ENCODE measurements at places on chromosomes 2 and 18. TPM values are rescaled to one million over a fixed set of nuclear protein-coding genes. Genes with fewer than 3 reads are reported as not detected.
A peak's percentile ranks its signal among the peaks of the same experiment; 100 is the strongest.

GTF2A1L gene
- not detected for total RNA-seq

ATF2 gene
- total RNA-seq: 48.4 TPM

REG1B gene
- not detected for total RNA-seq

MAP2 gene
- total RNA-seq: not detected

MLPH gene
- total RNA-seq: not detected

PNPT1 gene
- 49.5 TPM for total RNA-seq

DNA sequence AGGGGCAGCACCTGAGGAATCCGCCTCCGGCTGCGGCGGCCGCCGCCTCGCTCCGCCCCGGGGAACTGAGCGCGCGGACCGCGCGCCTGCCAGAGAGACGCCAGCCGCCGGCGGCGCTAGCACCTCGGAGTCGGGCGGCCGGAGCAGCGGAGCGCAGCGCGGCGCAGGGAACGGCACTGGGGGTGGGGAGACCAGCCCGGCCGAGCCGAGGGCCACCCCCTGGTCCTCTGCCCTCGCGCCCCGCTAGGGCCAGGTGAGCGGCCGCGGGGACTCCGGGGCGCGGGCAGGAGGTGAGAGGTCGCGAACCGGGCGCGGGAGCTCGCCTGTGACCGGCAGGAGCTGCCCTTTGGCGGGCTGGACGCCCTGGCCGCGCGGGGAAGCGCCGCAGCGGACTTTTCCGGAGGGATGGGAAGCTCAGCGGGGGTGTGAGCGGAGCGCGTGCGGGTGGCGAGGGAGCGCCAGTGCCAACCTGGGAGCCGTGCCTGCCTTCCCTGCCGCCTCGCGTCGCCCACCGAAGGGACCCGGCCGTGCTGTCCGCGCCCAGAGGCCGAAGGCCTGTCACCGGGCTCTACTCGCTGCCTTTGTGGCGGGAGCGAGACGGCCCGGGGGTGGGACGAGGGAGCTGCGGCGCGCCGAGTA, at the start of gene GREB1L:
Gene GREB1L, plus strand, starts transcription at position 92 of the 639 bp plus-strand sequence. CDS start 141,287 bp downstream, outside the sequence.
- H3K27me3 ChIP-seq: peaks cover 49% of the 10 kb centered on the region
- H3K4me1 ChIP-seq: peaks cover 9% of the 10 kb centered on the region
- peak; percentile 38 for DNase-seq
- H3K27ac ChIP-seq: no peak within 1 kb of the TSS
- no peak within 1 kb of the TSS for H3K4me3 ChIP-seq
- no peaks in the 10 kb centered on the region for H3K36me3 ChIP-seq

DNA sequence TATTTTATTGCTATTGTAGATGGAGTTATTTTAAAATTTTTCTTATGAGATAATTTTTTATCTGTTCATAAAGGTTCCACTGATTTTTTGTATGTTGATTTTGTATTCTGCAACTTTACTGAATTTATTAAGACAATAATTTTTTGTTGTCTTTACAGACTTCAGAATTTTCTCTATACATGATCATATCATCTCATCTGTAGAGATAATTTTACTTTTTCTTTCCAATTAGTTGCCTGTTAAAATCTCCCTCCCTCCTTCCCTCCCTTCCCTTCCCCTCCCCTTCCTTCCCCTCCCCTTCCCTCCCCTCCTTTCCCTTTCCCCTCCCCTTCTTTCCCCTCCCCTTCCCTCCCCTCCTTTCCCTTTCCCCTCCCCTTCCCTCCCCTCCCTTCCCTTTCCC, 378.1 kb downstream of the SOCS6 start:
- H3K27me3 ChIP-seq: no peaks in the 10 kb centered on the region
- H3K4me3 ChIP-seq: no peak overlapping the region
- DNase-seq: no peak
- H3K36me3 ChIP-seq: peaks cover 14% of the 10 kb centered on the region
- H3K27ac ChIP-seq: no peak overlapping the region

- no peaks in the 10 kb centered on the region for H3K36me3 ChIP-seq
- DNase-seq: no peak
- H3K4me1 ChIP-seq: peaks cover 40% of the 10 kb centered on the region
Observed at GRCh38 chr2:119694845-119695521, 16.0 kb downstream of the TMEM177 start.

- peaks cover 2% of the 10 kb centered on the region for H3K27me3 ChIP-seq
- no peak overlapping the region for H3K27ac ChIP-seq
- no peak overlapping the region for H3K4me3 ChIP-seq
- peak; percentile 35 for DNase-seq
Observed at GRCh38 chr2:219997341-219997851, 370.0 kb downstream of the SLC4A3 start.

- DNase-seq: peak; percentile 58
- H3K27ac ChIP-seq: peak overlapping the region; percentile 97
- no peaks in the 10 kb centered on the region for H3K27me3 ChIP-seq
- H3K4me1 ChIP-seq: peaks cover 25% of the 10 kb centered on the region
- peak overlapping the region; percentile 95 for H3K4me3 ChIP-seq
Observed at GRCh38 chr2:45610281-45611019, 617 bp downstream of the SRBD1 start.

DNA sequence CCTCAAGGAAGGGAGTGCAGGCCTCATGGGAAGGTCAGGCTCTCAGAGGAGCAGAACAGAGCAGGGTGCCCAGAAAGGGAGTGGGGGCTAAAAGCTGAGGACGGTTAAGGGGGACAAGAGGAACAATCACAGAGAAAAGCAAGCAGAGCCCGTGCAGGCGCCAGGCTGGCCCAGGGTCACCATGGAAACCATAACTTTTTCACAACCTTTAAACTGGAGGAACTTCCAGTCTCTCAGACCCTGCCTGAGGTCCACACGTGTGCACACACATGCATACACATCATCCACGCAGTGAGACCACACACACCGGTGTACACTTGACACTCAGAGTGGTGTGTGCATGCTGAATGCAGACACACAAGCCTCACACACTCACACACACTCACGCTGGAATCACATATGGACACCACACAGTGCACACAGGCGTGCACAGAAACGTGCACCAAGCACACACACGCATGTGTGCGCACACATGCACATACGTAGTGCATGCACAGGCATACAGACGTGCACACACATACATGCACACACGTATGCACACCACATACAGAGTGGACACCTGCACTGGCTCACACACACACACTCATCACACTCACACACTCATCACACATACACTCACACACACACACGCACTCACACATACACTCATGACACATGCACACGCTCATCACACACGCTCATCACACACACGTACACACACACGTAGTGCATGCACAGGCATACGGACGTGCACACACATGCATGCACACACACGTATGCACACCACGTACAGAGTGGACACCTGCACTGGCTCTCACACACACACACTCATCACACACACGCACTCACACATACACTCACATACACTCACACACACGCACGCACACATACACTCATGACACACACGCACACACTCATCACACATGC, 37.2 kb upstream of the SNED1 start:
- H3K36me3 ChIP-seq: no peaks in the 10 kb centered on the region
- no peaks in the 10 kb centered on the region for H3K4me1 ChIP-seq
- no peaks in the 10 kb centered on the region for H3K27me3 ChIP-seq
- no peak for DNase-seq

DNA sequence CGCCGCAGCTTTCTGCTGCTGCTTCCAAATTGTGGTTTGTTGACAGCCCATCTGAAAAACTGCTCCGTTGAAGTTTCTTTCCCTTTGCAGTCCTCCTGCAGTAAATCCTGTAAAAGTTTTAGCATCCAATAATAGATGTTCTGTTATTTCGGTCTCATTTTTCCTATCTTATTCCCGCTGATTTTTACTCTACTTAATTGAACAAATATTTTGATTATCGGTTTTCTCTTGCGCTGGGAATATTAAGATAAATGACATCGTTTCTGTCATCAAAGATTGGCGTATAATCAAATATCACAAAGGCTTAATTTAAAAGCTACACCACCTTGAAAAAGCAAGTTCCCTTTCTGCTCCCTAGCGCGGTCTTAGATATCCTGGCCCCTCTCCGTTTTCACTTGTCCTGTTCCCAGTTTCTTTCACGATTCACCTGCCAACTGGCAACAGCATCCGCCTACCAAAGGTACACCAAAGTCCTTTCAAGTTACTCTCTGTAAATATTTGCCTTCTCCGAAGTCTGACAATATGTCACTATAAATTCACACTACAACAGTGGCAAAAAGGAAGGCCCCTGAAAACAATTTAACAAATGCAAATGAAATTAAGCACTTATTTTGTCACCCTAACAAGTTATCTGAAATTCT, 1.0 kb upstream of the STRN start:
- H3K36me3 ChIP-seq: peaks cover 7% of the 10 kb centered on the region
- no peak for DNase-seq
- H3K27ac ChIP-seq: peak overlapping the region; percentile 98
- peaks cover 19% of the 10 kb centered on the region for H3K4me1 ChIP-seq

DNA sequence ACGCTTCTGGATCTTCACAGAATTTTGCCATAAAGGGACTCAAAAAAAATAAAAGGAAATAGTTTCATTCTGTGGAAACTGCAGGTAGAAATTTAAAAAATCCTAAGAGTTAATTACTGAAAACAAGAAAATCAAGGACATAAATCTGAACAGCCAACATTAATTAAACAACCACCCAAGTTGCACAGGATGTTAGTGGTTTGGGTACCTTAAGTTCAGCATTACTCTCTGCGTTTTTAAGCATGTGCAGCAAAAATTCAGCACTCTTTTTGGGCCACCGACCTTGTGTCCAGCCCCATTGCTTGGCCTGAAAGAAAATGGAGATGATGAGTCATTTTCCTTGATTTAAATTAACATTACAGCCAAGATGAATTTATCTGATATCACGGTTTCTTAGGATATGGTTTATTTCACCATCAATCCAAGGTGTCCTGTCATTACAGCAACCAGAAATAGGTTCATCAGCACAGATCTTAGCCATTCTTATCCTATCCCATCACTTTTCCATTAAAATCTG, 3.3 kb upstream of the C18orf32 start:
- H3K4me1 ChIP-seq: peaks cover 48% of the 10 kb centered on the region
- no peak for DNase-seq
- H3K27me3 ChIP-seq: no peaks in the 10 kb centered on the region
- H3K4me3 ChIP-seq: peak overlapping the region; percentile 94

- H3K27me3 ChIP-seq: peaks cover 19% of the 10 kb centered on the region
- H3K4me3 ChIP-seq: no peak overlapping the region
- H3K4me1 ChIP-seq: peaks cover 2% of the 10 kb centered on the region
Observed at GRCh38 chr2:1738163-1738562, 6.2 kb downstream of the PXDN start.

GRCh38 chr2:232977438-232977971, 35.6 kb downstream of the NGEF start:
- H3K36me3 ChIP-seq: no peaks in the 10 kb centered on the region
- no peak for DNase-seq
- no peak overlapping the region for H3K27ac ChIP-seq
- no peaks in the 10 kb centered on the region for H3K27me3 ChIP-seq
- H3K4me3 ChIP-seq: no peak overlapping the region
- no peaks in the 10 kb centered on the region for H3K4me1 ChIP-seq

DNA sequence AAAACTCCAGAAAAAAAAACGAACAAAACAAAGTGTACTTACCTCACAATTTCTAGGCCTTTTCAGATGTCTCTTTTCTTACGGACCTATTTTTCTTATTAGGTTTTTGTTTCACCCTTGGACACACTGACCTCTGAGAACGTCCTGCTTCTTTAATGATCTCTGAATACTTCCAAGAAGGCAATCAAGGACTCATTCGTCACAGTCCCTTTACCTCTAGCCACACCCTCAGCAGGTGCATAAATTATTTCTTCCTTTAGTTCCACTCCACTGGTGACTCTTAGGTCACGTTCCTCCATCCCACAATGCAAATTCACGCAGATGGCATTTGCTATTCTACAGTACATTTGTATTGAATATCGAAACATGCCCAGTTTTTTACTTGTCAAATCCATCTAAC, 21.9 kb downstream of the PELI1 start:
- no peaks in the 10 kb centered on the region for H3K27me3 ChIP-seq
- no peak overlapping the region for H3K4me3 ChIP-seq
- H3K4me1 ChIP-seq: peaks cover 55% of the 10 kb centered on the region
- DNase-seq: no peak
- no peak overlapping the region for H3K27ac ChIP-seq

GRCh38 chr2:127932199-127932876, 46.6 kb upstream of the AMMECR1L start:
- H3K27ac ChIP-seq: no peak overlapping the region
- no peaks in the 10 kb centered on the region for H3K27me3 ChIP-seq
- DNase-seq: no peak
- peaks cover 3% of the 10 kb centered on the region for H3K4me1 ChIP-seq
- H3K36me3 ChIP-seq: no peaks in the 10 kb centered on the region

DNA sequence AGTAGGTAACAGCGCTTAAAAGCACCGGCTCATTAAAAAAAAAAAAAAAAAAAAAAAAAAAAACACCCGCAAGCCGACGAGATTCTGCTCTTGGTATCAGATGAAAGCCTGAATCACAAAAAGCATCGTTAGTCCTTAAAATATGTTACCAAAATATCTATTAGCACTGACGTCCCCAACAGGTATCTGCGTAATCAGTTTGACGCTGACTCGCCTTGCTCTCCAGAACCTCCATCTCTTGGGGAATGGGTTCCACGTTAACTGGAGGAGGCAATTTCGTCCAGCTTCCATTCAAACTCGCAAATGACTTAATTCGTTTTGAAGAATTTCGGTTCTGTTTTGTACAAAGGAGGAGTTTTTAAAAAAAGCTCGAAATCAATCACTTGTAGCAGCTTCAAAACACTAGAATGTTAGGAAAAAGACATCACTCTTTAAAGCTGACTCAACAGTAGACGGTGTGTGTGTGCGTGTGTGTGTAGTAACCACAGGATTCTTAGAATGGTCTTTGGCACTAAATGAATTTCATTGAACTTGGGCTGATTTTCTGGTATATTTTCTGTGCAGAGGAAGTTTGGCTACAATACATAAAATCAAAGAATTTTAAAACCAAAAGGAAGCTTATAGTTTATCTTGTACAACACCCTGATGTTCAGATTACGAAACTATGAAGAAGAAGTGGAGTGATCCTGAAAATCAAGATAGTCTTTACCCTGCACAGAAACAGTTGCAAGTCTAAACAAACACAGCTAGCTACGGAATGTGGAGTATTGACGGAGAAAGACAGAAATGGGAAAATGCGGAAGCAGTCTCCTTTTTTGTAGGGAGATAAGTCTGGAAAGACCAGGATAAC, 1.1 kb upstream of the PGAP1 start:
- H3K27me3 ChIP-seq: no peaks in the 10 kb centered on the region
- H3K36me3 ChIP-seq: peaks cover 3% of the 10 kb centered on the region
- peak overlapping the region; percentile 90 for H3K4me3 ChIP-seq
- peak overlapping the region; percentile 99 for H3K27ac ChIP-seq

GRCh38 chr2:8851811-8852560, 14.6 kb upstream of the KIDINS220 start:
- H3K4me3 ChIP-seq: no peak overlapping the region
- H3K4me1 ChIP-seq: peaks cover 2% of the 10 kb centered on the region
- no peak for DNase-seq
- H3K27ac ChIP-seq: no peak overlapping the region

DNA sequence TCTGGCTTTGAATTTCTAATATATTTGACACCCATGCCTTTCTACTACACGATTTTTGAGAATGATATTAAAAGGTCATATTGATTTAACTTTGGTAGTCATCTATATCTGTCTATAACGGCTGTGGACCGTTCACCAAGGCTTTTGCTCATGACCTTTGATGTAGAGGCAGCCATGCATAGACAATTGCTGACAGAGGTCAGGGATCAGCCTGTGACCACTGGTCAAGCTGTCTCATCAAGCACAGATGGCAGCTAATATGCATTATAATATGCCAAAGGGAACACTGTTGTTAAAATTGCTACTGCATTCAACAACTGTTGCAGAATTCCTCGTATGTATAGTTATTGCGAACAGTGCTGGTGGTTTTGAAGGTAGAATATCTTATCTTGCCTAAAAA, 323.9 kb upstream of the DSEL start:
- no peaks in the 10 kb centered on the region for H3K36me3 ChIP-seq
- no peak overlapping the region for H3K4me3 ChIP-seq
- no peaks in the 10 kb centered on the region for H3K27me3 ChIP-seq
- DNase-seq: no peak

Data from activated CD8-positive, alpha-beta T cell treated with anti-CD3 and anti-CD28 coated beads for 36 hours (primary cell).